ENCODE measurements at places on chromosomes 11 and 22.
A peak's percentile ranks its signal among the peaks of the same experiment; 100 is the strongest.

DNA sequence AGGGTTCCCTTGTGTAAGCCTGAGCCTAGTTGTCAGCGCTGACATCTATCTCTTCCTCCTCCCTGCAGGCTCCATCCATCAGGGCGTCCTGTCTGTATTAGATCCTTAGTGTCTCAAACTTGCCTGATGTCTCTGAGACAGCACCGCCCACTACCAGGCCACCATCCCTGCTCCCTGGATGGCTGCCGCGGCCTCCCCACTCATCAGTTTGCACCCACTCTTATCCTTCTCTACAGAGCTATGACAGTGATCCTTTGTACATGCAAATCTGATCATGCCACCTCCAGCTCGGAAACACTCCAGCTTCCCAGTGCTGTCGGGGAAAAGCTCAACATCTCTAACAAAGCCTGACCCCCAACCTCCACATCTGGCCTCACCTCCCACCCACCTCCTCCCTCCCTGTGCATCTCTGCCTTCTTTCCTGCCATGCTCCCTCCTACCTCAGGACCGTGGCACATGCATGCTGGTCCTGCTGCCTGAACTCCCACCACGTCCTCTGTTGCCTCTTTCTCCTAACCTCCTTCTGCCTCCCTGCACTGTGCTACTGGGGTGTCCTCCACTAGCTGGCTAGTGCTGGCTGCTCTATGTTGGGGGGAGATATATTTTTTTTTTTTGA is 61.6 kb upstream of the EIF3D start:
- no peak for DNase-seq

DNA sequence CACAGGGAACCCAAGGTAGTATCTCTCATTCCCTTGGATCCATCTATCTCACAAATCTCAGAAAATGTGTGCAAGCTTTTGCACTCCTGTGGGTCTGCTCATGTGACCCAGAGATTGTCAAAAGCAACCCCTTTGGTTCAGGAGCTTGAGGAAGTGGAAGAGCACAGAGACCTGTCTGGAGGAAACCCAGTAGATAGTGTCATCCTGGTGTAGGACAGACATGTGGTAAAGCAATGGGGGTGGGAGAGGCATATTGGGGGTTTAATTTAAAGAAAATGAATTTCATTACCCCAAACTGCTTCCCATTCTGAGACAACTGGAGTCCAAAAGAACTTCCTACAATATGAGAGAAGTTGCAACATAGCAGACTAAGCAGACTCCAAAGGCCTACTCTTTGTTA is 5.8 kb upstream of the MS4A14 start:
- DNase-seq = no peak

DNA sequence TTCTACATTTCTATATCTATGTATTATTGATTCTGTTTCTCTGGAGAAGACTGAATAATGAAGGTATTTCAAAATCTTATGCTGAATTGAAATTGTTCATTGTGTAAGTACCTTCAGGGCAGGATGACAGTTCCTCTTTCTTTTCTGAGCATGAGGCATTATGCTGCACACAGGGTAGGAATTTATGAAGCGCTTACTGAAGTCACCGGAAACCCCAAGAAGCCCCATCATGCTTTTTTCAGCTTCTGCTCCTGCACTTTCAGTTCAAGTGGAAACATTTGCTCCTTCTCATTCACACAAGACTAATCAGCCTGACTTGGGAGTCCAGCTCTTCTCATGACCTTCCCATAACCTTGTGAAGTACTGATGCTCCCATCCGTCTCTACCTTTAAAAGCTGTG is 314.7 kb upstream of the SORL1-AS1 start:
- DNase-seq = no peak

DNA sequence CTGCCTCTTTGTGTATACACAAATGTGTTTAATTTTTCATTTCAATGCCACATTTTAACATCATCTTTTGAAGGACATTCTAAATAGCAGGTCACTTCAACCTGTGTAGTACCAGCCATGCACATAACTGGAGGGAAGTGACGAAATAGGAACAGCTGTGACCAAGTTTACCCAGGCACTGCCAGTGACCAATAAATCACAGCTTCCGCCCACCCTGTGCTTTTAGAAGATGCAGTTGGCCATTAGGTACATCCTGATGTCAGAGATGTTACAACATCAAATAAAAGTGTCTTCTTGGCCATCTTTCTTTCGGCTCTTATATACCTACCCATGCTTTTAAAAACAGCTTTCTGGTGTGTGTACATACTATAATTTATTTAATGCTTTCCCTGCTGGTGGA is 7.8 kb downstream of the LDLRAD3 start:
- DNase-seq = no peak

DNA sequence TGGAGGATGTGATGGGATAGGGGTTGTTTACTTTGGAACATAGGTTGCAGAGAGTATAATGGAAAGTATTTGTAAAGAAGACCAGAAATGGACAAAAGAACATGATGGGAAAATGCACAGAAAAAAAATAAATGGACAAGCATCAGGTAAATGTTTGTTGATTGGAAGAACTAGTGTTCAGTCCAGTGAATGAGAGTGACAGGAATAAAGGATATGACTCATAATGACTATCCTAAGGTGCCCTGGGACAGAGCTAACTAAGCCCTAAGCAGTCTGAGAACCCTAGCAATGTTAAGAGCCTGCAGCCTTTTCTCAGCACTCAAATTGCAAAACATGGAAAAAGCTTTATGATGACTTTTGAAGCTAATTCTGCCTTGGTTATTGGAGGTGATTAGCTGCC is 732.8 kb upstream of the ANO5 start:
- no peak for DNase-seq

DNA sequence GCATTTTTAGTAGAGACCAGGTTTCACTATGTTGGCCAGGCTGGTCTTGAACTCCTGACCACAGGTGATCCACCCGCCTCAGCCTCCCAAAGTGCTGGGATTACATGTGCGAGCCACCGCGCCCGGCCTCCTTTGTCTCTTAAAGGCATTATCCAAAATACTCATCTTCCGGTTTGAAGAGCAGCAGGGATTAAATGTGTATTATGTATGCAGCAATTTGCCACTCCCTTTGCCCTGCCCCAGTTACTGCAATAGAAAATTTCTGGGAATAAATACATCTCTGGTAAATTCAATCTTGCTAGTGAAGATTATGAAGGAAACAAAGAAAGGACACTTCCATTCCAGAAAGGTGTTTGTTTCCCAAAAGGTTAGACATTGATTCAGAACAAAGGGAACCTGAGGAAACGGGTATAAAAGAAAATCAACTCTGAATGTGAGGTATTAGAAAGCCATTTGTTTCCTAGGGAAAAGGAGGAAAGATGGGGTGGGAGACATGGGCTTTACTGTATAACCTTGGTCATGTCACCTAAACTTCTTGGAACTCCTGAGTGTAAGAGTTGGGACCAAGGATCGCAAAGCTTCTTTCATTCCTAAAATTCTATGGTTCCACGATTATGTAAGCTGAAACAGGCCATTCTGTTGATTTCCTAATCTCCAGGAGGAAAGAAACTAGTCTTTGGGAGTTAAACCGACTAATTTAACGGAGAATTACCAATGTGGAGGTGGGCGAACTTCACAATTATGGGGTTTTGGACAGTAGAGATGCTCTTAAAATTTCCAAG is 959 bp upstream of the HIPK3 start:
- DNase-seq = no peak

- peak; percentile 50 for DNase-seq
Measured at GRCh38 chr11:64360448-64360921, 1.5 kb downstream of the RPS6KA4 start.

DNA sequence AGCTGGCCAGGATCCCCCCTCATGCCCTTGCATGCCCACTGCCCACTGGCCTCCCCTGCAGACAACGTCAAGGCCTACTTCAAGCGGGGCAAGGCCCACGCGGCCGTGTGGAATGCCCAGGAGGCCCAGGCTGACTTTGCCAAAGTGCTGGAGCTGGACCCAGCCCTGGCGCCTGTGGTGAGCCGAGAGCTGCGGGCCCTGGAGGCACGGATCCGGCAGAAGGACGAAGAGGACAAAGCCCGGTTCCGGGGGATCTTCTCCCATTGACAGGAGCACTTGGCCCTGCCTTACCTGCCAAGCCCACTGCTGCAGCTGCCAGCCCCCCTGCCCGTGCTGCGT is 7.9 kb downstream of the AIP start:
- DNase-seq = no peak

DNA sequence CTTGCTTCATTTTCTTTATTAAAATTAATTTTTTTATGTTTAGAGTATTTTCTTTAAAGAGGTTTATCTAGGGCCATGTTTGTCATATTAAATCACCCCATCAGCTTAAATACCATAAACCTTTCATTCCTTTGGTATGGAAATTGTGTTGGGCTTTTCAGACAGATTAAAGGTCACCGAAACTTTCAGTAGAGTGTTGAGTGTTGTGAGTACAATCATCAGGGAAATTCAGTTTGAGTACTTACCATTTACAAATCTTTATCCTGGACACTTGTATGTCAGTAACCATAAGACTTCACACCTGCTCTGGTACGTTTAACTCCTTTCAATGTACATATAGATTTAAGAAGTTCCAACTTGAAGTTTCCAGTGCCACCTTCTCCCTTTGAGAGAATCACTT is 12.0 kb downstream of the PRMT3 start:
- no peak for DNase-seq

GRCh38 chr11:86431258-86431657 is 56.6 kb downstream of the CCDC81 start:
- no peak for DNase-seq

DNA sequence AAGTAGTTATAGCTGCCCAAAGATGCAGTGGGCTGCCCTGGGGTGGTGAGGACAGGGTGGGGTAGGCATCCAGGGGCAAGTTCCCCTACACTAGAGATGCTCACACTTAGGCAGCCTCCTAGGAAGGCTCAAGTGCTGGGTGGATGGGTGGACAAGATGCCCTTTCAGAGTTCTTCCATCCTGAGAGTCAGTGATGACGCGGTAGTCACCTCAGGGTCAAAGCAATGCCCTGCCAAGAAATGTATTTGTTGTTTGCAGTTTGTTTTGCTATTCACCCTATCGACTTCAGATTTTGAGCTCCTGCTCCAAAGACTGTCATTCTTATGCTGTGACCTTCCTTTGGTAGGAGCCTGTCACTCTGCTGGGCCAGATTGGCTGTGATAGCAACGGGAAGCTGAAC is 18.9 kb downstream of the POLA2 start:
- no peak for DNase-seq

DNA sequence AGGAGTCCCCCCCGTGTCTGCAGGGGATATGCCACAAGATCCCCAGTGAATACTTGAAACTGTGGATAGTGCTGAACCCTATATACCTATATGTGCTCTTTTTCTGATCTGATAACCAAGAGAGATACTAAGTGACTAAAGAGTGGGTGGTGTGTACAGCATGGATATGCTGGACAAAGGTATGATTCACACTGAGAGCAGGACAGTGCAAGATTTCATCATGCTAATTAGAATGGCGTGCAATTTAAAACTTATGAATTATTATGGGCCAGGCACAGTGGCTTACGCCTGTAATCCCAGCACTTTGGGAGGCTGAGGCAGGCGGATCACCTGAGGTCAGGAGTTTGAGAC is 90.2 kb upstream of the ALKBH3 start:
- DNase-seq = no peak

- no peak for DNase-seq
Measured at GRCh38 chr22:30212363-30212995, 34.1 kb downstream of the LIF start.

GRCh38 chr11:83836883-83837654 is 550.9 kb upstream of the CCDC90B start:
- no peak for DNase-seq

DNA sequence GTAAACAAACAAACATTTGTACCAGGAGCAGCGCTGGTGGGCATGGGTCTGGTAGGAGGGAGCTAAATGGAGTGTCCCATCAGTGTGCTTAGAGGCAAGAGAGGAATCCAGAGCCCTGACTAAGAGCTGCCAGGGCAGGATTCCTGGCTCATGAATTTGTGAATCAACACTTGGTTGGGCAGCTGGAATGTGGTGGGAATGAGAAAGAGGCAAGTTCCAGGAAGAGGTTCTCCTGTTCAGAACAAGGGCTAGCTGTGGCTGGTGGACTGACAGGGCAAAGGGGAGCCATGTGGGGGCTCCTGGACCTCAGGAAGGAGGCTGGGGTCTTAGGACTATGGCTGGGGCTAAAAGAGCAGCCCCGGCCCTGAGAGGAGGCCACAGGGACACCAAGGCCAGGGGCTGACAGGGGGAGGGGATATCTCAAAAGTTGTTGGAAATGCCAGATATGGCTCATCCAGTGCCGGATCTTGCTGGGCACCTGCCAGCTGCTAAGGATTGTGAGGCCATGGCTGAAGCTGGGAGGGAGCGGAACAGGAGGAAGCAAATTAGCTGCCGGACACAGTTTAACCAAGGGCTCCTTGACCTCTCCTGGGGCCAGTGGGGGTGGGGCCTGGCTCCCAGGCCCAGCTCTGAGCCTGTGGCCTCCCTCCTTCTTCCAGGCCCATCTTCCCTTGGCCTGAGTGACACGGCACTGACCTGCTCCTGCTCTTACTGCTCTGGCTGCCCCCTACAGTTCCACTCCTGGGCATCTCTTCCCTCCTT is 14.6 kb upstream of the P2RY6 start:
- no peak for DNase-seq

- DNase-seq = no peak
Measured at GRCh38 chr11:34145073-34145472, 39.6 kb downstream of the NAT10 start.

DNA sequence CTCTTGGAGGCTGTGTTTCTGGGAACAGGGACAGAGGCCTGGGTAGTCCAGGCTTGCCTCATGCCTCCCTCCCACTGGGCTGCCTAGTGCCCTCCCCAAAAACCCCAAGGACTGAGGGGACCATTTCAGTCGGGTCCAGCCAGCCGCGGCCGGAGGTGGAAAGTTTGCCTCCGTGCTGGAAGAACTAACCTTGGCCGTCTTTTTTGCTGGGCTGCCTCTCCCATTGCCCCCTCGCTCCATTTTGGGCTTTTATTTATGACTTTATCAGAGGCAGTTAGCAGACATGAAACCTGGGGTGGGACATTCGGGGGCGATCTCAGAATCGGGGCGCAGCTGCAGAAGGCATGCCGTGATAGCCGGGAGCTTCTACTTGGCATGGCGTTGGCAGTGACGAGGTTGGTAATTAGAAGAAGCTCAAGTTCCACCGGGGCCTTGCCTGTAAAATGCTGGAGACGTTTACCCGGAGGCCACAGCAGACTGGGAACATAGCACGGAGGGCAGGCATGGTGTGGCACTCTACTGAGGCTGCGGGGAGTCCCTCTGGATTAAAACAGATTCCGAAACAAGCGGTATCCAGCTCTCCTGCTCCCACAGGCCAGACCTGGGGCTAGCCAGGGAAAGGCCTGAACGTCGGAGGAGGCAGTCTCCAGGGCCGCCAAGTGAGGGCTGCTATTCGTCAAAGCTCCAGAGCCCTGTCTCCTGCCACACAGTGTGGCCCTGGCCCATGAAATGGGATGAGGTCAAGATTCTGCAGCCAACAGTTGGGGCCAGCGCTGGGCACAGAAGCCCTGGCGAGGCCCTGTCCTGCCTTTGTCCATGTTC is 76.4 kb upstream of the PPARA start:
- no peak for DNase-seq
